Stimulated activated CD4-positive, alpha-beta T cell treated with anti-CD3 and anti-CD28 coated beads, Interleukin-4, amount 100 ng/mL, for 24 hours (primary cell): ENCODE measurements at places on chromosomes 16 and 17.
A peak's percentile ranks its signal among the peaks of the same experiment; 100 is the strongest.

DNA sequence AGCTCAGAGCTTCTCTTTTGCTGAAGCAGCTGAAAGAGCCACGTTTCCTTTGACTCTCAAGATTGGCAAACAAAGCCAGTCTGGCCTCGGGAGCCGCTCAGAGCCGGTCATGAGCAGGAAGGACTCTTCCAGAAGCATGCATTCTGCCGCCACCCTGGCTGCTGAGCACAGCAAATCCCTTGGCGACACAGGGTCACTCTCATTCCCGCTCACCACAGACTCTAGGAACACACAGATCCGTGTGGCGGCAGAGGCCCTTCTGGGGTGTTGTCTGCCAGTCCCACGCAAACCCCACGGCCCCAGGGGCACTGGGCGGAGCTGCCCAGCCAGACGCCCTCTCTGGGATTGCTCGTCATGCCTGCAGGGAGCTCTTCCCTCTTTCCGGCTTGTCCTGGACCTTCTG is 157.0 kb downstream of the C16orf95 start:
- DNase-seq = no peak

- DNase-seq = no peak
Measured at GRCh38 chr16:31130899-31131298, 4.6 kb downstream of the PRSS8 start.

GRCh38 chr17:31224366-31224765 is 72.7 kb downstream of the OMG start:
- DNase-seq = no peak

- DNase-seq = no peak
Measured at GRCh38 chr16:2016407-2016922, 3.1 kb upstream of the NPW start.

DNA sequence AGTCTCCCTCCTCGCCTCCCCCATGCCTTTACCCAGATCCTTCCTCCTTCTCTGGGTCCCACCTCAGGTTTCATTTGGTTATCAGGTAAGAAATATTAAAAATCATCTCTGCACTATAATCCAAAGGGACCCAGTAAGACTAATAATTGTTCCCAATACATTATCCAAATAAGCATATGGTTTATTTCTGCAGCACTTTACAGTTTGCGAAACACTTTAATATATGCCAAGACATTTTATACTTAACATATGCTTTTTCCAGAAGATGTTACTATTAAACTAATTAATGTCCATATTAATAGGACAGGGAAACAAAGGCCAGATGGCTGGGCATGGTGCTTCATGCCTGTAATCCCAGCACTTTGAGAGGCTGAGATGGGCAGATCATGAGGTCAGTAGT is 33.3 kb downstream of the CD300LF start:
- no peak for DNase-seq

- no peak for DNase-seq
Measured at GRCh38 chr17:29042679-29043538, at the start of gene PIPOX. Gene PIPOX, plus strand, starts transcription at chr17:29043141. Its CDS starts 85 bp downstream, at chr17:29043226.

GRCh38 chr17:14323522-14323981 is 22.7 kb downstream of the HS3ST3B1 start:
- DNase-seq = no peak

GRCh38 chr17:1147664-1148063 is 32.1 kb downstream of the ABR start:
- no peak for DNase-seq

- no peak for DNase-seq
Measured at GRCh38 chr16:68823401-68824135, 19.8 kb upstream of the TANGO6 start.

- no peak for DNase-seq
Measured at GRCh38 chr16:84314814-84315213, 20.1 kb downstream of the WFDC1 start.

DNA sequence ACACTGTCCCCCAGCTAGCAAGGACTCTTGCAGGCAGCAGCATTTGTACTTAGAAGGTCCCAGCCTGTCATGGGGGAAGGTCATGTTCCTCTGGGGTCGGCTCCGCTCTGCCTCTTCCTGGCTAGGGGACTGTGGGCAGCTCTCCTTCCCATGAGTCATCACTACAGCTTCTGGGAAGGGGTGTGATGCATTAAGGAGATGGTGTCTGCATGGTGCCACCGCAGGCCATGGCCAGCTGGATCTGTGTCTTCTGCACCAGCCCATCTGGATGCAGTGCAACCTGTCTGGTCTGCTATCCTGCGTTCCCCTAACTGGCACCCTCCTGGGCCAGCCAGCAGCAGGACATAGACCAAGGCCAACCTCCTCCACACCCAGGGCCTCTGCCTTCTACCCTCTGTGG is 6.3 kb downstream of the STARD3 start:
- no peak for DNase-seq

GRCh38 chr17:11950771-11951519 is 46.3 kb downstream of the ZNF18 start:
- no peak for DNase-seq

DNA sequence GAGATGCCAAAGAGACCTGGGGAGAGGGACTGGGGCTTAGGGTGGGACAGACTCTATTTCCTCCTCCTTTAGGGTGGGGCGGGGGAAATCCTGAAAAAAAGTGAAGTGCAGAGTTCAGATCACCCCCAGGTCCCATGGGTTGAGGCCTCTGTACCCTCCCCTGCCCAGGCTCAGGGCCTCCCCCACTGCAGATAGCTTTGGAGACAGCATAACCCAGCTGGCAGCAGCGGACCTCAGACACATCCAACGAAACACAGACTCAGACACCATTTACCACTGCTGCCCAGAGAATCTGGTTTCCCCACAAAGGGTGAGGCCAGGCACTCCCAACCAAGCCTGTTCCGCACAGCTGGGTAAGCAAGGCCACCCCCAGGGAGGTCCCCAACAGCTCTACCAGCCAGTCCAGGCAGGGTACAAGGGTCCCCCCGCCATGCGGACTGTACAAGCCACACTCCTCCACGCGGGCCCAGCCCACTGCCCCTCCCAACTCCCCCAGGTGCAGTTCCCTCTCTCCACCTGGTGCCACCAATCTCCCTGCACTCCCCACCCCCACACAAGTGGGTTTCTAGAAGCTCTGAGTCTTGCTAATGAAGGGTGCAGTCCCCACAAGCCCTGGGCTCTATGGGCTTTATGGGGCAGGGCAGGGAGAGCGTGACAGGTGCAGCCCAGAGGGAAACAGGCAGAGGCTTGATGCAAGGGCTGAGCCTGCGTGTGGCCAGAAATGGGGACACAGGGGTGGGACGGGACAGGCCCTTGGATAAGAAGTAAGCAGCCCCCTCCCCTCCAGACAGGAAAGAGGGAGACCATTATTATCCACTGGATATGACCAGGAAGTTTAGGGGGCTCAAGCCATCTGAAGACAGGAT is 8.9 kb downstream of the RHBDF2 start:
- DNase-seq = no peak

DNA sequence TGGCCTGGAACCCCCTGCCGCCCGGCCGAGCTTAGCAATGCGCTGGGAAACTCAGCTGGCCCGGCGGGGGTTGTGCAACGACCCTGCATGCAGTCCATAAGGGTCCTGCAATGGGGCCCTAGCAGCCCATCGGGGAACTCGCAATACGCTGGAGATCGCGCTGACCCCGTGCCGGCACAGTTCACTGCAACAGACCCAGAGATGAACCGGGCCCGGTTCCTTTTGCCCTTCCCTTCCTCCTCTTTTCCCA is 375 bp downstream of the SLC25A11 start:
- DNase-seq = no peak

DNA sequence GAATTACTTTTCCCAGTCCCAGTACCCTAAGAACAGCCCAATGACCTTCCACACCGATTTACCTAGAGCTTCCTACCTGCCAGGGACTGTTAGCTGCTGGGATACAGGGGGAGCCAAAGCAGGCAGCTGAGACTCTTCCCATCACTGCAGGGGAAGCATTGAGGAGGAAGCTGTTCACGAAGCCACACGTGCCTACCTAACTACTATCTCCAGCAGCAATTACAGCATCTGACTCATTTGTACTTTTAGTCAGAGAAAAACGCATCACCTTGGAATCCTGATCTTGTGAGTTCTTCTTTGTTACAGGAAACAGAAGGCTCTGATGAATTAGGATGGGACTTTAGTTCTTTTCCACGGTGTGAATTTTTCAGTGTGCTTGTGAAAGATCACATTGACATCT is 113.7 kb upstream of the DHX40 start:
- no peak for DNase-seq

DNA sequence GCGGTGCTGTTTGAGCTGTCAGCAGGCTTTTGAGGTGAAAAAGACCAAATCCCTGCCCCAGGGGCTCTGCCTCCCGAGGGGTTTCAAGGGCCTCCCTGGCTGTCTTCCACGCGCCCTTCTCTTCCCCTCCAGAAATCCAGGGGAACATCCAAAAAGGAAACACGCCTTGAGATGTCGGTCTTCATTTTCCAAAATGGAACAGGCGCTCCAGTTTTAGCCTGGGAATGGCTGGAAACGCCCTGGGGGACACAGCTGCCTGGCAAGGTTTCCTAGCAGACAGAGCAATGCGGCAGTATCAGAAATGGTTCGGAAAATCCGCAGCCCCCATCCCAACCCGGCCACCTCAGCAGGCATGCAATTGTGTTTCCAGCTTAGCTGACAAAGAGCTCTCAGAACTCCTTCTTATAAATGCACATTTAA is 16.6 kb upstream of the LITAF start:
- no peak for DNase-seq

DNA sequence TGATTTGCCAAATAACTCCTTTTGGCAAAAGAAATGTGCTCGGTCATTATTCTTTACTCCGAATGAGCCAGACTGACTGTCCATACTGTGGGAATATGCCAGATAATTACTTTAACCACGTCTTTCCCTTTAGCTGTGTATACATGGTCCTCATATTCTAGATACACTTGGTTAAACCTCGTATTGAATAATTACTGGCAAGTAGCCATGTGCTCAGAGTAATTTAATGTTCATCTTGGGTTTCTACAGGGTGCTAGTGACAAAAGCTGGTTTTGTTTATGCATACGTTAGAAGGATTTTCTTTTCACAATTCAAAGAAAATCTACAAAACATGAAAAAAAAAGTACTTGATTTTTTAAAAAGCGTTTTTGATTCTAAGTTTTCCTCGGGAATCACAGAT is 540.3 kb downstream of the KCNJ2 start:
- no peak for DNase-seq

DNA sequence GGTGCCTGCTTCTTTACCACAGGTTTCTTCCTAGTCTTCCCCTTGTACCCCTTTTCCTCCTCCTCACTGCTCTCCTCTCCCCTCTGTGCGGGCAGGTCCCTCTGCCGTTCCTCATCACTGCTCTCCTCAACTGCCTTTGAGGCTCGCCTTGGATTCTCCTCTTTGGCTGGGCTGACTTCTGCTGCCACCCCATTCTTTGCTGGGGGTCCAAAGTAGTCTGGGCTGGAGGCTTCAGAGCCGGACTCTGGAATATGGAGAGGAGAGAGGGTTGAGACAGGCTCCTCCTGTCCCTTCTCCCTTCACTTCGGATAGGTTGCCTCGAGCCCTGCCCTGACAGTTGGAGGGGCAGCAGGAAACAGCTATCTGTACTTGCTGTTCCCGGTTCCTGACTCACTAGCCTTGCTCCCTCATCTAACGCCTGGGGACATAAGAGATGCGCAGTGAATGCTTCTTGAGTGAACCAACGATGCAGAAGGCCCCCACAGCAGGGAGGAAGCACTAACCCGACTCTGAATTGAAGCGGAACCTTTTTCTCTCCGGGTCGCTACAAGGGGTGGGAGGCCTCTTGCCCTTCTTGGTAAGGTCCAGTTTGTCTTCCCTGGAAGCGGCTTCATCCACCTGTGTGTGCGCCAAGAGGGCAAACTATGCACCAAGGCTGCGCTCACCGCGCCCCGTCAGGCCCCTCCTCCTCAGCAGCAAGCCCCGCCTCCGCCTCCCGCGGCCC is 655 bp downstream of the HIRIP3 start:
- peak; percentile 75 for DNase-seq

DNA sequence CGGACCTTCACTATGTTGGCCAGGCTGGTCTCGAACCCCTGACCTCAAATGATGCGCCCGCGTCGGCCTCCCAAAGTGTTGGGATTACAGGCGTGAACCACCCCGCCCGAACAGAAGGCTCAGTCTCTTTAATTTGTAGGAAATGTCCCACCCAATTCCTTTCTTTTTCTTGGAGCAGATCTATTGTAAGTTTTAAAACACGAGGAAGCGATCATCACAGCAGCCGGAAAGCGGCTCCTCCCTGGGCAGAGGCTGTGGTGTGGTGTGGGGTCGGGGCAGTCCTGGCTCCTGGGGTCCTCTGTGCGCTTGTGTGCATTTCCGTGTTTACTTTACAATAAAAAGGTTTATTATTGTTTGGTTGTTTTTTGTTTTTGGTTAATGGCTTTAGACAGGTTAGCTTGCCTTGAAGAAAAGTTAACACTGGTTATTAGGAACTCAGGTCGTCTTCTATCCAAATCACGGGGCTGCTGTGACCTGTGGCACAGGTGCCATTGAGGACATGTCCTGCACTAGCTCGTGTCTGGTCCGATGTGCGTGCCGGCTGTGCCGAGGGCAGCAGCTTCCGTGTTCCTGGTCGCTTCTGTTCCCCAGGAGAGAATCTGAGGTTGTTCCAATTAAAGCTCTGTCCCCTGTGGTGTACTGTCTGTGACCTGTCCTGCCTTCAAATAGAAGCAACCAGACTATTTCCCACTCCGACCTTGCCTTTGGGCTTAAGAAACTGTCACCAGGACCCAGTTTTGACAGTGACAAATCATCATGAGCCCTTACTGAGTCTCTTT is 83.1 kb downstream of the SEC14L1 start:
- no peak for DNase-seq

DNA sequence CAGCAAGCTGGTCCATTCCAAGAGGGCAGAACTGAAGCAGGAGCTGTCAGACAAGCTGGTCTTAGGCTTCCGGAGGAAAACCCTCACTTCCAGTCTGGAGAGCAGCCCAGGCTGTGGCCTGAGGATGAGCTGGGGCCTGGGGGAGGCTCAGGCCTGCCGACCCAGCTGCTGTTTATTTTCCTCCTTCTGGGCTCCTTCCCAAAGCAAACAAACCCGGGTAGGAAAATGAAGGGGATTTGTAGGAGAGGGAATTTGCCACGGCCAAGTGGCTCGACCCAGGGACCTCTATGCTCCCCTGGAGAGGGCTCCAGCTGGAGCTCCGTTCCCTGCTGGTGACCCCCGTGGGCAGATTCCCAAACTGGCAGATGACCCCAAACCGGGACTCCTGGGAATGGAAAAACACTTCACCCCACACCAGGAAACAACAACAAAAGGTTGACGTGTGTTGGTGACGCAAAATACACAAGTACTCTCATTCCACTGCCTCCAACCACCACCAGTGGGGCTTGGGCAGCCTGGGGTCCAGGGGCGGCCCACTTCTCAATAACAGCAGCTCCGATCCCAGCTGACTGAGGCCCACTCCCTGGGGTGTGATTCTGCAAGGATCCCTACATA is 8.8 kb downstream of the JUP start:
- DNase-seq = no peak

GRCh38 chr16:65148804-65149203 is 26.9 kb upstream of the CDH11 start:
- no peak for DNase-seq

GRCh38 chr17:7842380-7843256 is 8.6 kb downstream of the KDM6B start:
- peak; percentile 98 for DNase-seq
